ENCODE measurements at places on chromosomes 12 and 14.
A peak's percentile ranks its signal among the peaks of the same experiment; 100 is the strongest.

DNA sequence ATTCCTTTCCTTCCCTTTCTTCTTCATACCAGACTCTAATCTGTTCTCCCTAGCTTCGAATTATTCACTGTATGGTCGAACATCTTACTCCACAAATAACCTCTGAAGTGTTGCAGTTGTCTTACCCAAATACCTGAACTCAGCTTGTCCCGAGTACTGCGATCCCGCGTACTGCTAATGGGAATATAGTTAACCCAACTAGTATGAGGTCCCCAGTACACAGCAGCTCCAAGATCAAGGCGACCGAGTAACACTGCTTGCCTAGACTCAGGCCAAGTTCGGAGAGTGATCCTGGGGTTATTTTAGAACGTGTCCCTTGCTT is 462 bp upstream of the ETNK1 start:
- H3K27me3 ChIP-seq = no peaks in the 10 kb centered on the region
- peak overlapping the region; percentile 64 for H3K4me3 ChIP-seq
- H3K4me1 ChIP-seq = peaks cover 8% of the 10 kb centered on the region
- H3K27ac ChIP-seq = peak overlapping the region; percentile 71

DNA sequence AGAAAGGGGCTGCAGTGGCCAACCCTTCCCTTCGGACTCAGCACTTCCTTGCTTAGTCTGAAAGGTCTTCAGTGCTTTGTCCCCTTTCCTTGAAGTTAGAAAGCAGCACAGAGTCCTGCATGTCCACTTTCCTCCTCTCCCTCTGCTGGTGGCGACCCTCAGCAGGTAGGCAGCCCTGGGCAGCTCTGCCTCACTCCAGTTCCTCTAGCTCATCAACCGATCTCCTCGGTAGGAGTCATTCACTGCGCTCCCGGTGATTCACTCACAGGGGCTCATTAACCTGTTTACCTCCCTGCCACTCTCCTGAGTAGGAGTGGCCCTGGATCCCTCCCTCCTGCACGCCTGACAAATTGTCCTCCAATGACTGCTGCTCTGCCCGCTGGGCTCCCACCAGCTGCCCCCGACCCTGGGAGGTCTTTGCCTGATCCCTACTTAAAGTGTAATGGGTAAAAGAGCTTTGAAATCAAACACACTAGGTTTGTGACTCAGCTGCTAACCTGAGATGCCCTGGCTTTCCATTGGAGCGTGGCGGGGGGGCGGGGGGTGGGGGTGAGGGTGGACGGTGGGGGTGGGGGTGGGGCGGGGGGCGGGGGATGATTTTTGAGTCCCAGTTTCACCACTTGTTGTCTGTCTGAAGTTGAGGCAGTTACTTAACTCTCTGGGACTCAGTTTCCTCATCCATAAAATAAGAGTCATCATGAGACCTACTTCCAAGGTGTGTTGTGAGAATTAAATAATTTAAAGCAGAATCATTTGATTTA is 4.2 kb downstream of the SCNN1A start:
- peaks cover 72% of the 10 kb centered on the region for H3K36me3 ChIP-seq
- H3K27me3 ChIP-seq = no peaks in the 10 kb centered on the region
- peaks cover 48% of the 10 kb centered on the region for H3K4me1 ChIP-seq
- peak overlapping the region; percentile 100 for H3K27ac ChIP-seq

- no peak overlapping the region for H3K4me3 ChIP-seq
- no peak for DNase-seq
- peaks cover 90% of the 10 kb centered on the region for H3K36me3 ChIP-seq
- no peak overlapping the region for H3K27ac ChIP-seq
- H3K27me3 ChIP-seq = no peaks in the 10 kb centered on the region
- H3K4me1 ChIP-seq = no peaks in the 10 kb centered on the region
Observed at GRCh38 chr14:103686831-103687485, 28.3 kb downstream of the XRCC3 start.

DNA sequence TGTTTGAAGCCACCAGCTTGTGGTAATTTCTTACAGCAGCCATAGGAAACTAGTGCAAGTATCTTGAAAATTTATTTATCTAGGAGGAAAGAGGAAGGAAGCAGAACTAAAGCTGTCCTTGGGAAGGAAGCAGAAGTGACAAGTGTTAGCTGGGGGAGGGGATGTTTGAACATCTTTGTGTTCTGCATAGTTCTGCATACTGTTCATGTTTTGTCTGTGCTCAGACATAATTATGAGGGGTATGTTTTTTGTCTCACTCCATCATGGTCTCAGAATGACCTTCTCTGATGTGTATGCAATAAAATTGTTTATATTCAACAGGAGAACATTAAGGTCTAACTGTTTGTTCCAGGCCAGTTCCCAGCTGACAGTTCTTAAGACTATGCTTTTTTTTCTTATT is 606.5 kb downstream of the GALC start:
- no peak overlapping the region for H3K27ac ChIP-seq
- no peak for DNase-seq
- H3K4me1 ChIP-seq = no peaks in the 10 kb centered on the region
- no peak overlapping the region for H3K4me3 ChIP-seq
- no peaks in the 10 kb centered on the region for H3K27me3 ChIP-seq

GRCh38 chr14:20652996-20653975 is 11.8 kb upstream of the OR6S1 start:
- no peaks in the 10 kb centered on the region for H3K36me3 ChIP-seq
- H3K4me3 ChIP-seq = peak overlapping the region; percentile 30
- H3K27ac ChIP-seq = no peak overlapping the region
- peaks cover 22% of the 10 kb centered on the region for H3K27me3 ChIP-seq
- no peak for DNase-seq
- H3K4me1 ChIP-seq = peaks cover 4% of the 10 kb centered on the region

DNA sequence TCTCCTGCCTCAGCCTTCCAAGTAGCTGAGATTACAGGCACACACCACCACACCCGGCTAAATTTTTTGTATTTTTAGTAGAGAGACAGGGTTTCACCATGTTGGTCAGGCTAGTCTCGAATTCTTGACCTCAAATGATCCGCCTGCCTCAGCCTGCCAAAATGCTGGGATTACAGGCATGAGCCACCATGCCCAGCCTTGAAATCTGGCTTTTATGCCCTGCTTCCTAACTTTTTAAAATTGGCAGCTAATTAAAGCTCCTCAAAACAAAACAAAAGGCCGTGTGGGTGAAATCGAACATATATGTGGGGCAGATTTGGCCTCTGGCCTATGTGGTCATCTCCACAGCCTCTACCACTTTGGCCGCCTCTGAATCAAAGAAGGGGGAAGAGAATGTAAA is 37.9 kb downstream of the KCTD10 start:
- no peaks in the 10 kb centered on the region for H3K27me3 ChIP-seq
- H3K4me3 ChIP-seq = no peak overlapping the region
- no peaks in the 10 kb centered on the region for H3K36me3 ChIP-seq
- no peaks in the 10 kb centered on the region for H3K4me1 ChIP-seq

DNA sequence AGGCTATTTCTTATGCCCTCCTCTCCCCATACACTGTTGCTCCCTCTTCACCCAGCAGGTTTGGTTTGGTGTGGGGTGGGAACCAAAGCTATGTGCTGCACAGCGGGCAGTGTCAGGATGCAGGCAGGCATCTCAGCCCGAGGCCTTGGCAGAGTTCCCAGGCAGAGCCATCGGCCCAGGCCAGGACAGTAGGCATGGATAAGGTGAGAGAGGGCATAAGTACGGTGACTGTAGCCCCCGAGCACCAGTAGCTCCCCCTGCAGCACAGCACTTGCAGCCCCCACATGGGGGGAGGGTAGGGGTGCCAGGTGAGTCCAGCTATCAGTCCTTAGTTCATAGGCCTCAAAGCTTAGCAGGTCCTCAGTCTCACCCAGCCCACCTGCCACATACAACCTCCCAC is 7.2 kb downstream of the KLHL33 start:
- H3K4me1 ChIP-seq = peaks cover 5% of the 10 kb centered on the region
- no peak for DNase-seq
- no peak overlapping the region for H3K27ac ChIP-seq
- H3K4me3 ChIP-seq = no peak overlapping the region
- no peaks in the 10 kb centered on the region for H3K36me3 ChIP-seq
- no peaks in the 10 kb centered on the region for H3K27me3 ChIP-seq

DNA sequence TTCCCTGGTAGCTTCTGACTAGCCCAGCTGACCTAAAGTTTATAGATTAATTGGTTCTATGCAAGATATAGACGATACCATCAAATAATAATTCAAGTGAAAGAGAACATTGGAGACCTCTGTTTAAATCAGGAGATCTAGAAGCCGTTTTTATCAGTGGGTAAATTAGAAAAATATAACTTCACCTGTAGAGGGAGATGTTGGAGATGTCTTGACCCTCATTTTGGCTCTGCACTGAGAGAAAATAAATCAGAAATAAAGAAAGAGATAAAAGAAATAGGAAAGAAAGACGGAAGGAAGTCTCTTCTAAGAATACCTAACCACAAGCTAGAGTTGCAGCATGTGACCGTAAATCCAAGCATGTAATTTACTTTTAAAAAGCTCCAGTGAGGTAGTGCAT is 684.5 kb downstream of the C12orf50 start:
- H3K4me3 ChIP-seq = no peak overlapping the region
- no peaks in the 10 kb centered on the region for H3K27me3 ChIP-seq
- no peaks in the 10 kb centered on the region for H3K4me1 ChIP-seq
- no peaks in the 10 kb centered on the region for H3K36me3 ChIP-seq
- H3K27ac ChIP-seq = no peak overlapping the region

GRCh38 chr14:76104802-76105355 is 46.8 kb upstream of the GPATCH2L start:
- no peaks in the 10 kb centered on the region for H3K36me3 ChIP-seq
- no peak overlapping the region for H3K4me3 ChIP-seq
- no peak for DNase-seq
- H3K27ac ChIP-seq = no peak overlapping the region

Measured in RWPE2 (cell line).